NCI-H526 treated with DMSO at 0.1 percent for 48 hours (cell line): ENCODE measurements at places on chromosomes 6 and 20.

GRCh38 chr6:85050149-85050548 lies 285.8 kb upstream of the TBX18 start:
- no peak for DNase-seq

- no peak for DNase-seq
Measured at GRCh38 chr6:38212579-38212978, 393.1 kb downstream of the ZFAND3 start.

DNA sequence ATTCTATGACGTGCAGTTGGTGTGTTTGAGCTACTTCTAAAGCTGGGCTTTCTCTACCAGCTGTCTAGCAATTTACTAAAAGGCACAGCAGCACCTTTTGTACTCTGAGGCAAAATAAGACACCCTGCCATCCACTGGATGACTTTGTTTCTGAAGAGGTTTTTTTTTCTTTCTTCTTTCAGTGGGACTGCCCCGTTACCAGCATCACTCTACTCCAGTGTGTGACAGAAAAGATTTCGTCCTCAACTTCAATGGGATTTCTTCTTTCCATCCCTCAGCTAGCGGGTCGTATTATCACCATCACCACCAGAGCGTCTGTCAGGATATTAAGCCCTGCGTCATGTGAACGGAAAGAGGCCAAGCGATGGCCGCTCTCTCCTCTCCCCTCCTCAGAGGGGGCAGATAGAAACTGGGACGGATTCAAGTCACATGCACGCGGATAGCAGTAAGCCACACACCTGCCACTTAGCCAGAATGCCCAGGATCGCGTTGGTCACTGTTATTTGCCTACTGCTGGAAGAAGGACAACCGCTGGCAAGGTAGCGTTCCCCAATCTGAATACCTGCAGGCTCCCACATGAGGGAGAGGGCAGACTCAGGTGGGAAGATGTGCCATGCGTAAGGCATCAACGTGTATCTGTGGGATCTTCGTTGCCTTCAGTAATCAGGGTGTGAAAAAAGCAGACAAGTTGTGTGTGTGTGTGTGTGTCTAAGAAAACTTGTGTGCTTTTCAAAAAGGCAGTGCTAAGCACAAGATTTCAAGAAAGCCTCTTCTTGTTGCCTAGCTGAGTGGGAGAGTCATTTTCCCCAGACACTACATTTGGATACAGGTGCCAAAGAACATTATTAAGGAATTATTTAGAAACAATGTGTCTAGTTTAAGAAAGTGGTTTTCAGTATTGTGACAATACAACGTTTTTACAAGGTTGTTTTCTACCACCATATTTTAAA lies 5.4 kb downstream of the FOXF2 start:
- no peak for DNase-seq

DNA sequence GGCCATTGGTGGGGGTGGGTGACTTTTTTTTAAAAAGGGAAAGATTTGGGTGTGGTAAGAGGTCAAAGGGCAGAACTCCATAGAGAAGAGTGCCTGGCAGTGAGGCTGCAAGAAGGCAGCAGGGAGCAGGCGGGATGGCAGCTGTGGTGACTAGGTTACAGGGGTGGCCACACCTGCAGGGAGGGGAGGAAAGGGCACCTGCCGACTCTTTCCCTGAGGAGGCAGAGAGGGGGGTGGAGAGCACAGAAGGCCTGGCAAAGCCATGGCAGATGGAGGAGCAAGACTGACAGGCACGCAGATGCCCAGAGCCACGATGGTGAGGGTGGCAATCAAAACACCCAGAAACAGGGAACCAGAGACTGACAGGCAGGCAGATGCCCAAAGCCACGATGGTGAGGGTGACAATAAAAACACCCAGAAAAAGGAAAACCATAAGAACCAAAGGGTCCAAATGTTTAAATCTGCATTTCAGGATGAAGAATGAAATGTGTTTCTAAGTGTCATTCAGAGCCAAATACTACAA lies 19.3 kb downstream of the CST7 start:
- no peak for DNase-seq

DNA sequence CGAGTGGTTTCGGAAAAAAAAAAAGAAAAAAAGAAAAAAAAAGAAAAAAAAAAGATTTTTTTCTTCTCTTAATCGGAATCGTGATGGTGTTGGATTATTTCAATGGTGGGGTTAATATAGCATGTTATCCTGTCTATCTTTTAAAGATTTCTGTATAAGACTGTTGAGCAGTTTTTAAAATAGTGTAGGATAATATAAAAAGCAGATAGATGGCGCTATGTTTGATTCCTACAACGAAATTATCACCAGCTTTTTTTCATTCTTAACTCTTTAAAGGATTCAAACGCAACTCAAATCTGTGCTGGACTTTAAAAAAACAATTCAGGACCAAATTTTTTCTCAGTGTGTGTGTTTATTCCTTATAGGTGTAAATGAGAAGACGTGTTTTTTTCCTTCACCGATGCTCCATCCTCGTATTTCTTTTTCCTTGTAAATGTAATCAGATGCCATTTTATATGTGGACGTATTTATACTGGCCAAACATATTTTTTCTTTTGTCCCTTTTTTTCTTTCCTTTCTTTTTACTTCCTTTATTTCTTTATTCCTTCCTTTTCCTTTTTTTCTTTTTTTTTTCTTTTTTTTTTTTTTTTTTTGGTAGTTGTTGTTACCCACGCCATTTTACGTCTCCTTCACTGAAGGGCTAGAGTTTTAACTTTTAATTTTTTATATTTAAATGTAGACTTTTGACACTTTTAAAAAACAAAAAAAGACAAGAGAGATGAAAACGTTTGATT lies 3.6 kb downstream of the SOX4 start:
- peak; percentile 86 for DNase-seq
